Hypothalamus (tissue), 51 donors: ENCODE measurements at places on chromosomes 6 and 20.

- no peak for DNase-seq
Observed at GRCh38 chr6:39029156-39030011, 19.2 kb upstream of the GLP1R start.

DNA sequence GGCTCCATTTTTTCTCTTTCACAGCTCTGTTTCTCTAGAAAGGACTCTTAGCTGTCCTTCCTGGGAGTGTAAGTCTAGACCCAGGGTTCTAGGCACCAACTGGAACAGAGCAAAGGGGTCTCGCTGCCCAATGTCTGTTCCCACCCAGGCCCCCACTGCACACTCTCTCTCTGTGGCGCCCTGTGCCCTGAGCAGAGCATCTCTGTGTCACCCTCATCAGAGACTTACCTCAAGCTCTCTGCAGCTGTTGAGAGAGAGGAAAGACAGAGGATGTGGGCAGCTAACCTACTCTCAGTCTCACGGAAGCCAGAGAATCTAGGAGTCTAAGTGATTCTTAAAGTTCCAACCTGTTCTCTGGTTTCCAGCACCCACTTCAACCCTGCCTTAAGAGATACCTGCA, 9.5 kb downstream of the NCR2 start:
- DNase-seq = no peak

- no peak for DNase-seq
Observed at GRCh38 chr6:116316772-116317467, 37.2 kb upstream of the TSPYL1 start.

GRCh38 chr20:5703681-5704101, 46.5 kb upstream of the SHLD1 start:
- no peak for DNase-seq

DNA sequence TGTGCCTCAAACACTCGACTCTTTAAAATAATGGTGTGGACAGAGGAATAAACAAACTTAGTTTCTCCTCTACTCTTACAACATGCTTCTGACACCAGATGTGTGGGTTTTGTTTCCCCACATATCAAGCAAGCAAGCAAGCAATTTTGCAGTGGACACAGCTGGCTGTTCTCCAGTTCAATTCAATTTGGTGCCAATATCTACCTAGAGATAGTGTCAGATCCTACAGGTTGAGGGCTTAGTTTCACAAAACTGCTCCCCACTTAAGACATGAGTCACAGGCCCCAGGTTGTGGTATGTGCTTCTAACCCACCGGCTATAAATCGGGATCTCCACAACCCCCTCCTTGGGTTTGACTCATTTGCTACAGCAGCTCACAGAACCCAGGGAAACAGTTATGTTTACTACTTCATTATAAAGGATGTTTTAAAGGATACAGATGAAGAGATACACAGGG, 131.4 kb upstream of the TRAF3IP2 start:
- no peak for DNase-seq

- DNase-seq = no peak
Observed at GRCh38 chr6:1346101-1346500, 34.2 kb downstream of the FOXQ1 start.
